GF-D8 (cell line): ENCODE measurements at places on chromosomes 16 and 17.
A peak's percentile ranks its signal among the peaks of the same experiment; 100 is the strongest.

DNA sequence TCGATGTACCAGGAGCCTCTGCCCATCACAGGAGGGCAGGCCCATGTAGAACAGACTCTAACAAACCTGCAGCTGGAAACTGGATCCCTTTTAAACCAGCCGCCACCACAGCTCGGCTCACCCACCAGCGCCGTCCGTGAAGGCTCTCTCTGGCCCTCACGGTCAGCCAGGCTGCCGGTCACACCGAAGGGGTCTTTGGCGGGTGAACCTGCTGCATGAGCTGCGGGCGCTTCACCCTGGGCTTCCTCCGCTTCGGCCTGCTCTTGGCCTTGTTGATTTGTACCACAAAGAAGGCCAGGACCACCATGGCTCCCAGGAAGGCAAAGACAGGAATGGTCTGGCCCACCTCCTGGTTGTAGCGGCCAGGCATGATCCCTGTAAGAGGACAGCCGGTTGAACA lies 11.7 kb upstream of the SLC38A8 start:
- DNase-seq = no peak

DNA sequence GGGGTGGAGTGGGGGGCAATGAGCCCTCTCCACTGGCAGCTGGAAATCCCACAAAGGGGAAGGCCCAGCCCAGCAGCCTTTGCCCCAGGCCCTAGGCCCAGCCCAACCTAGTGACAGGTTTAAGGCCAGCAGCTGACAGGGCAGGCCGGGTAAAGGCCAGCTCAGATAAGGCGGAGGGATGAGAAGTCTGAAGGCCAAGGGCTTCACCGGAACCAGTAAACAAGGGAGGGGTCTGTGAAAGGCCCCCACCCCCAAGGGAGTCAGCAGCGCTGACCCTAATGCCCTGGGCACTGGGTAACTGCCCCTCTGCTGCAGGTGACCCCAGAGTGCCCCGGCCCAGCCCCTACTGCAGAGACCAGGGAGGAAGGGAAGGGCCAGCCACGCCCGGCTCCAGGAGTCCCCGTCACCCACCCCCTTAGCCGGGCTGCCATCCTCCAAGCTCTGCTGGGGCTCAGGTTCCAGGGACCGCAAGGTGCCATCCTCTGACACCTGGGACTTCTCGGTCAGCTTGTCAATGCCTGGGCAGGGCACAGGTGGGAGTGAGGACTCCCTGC lies 17.5 kb downstream of the OTOP3 start:
- DNase-seq = no peak

DNA sequence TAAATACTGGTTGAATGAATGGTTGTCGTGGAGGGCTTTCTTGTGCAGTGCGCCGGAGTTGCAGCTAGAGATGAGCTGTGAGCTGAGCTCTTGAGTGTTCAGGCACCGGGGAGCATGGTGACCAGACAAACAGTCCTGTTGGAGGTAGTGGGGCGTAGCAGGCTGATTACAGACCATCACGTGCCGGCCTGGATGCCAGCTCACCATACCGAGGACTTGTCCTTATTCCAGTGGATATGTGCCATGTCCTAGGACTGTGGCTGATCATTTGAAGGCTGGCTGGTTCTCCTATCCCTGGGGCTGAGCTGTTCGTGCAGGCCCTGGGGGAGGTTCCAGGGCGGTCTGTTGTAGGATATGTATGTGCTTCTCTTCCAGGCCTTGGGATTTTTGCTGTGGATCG lies 60.0 kb downstream of the ABCC1 start:
- DNase-seq = no peak

DNA sequence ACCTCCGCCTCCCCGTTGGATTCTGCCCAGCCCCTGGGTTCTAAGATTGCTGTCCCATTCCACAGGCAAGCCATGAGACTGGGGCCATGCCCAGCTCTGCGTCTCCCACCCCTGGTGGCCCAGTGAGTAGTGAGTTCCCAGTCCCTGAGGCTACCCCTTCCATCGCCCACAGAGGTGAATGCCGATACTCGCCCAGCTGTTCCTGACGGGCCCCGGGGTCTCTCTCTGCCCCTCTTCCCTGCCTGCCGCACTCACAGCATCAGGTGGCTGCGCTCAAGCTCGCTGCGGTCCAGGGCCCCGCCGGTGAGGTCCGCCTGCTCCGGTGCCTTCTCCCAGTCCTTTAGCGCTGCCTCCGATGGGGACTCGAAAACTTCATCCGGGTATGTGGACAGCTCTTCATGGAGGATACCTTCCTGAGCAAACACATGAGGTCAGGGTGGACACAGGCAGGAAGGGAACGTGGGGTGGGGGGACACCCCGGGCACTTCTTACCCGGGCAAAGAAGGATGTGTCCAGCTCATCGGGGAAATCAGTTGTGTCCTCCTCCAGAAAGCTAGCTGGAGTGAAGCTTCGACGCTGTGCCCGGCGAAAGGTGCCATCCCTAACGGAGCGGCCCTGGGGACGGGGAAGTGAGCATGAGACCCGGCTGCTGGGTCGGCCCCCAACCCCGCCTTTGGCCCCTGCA lies 8.8 kb downstream of the SNRNP25 start:
- DNase-seq = no peak

GRCh38 chr17:75194879-75195278 lies 10.6 kb upstream of the NUP85 start:
- DNase-seq = no peak

- DNase-seq = no peak
Measured at GRCh38 chr16:6732166-6732565, 600.5 kb upstream of the RBFOX1 start.

DNA sequence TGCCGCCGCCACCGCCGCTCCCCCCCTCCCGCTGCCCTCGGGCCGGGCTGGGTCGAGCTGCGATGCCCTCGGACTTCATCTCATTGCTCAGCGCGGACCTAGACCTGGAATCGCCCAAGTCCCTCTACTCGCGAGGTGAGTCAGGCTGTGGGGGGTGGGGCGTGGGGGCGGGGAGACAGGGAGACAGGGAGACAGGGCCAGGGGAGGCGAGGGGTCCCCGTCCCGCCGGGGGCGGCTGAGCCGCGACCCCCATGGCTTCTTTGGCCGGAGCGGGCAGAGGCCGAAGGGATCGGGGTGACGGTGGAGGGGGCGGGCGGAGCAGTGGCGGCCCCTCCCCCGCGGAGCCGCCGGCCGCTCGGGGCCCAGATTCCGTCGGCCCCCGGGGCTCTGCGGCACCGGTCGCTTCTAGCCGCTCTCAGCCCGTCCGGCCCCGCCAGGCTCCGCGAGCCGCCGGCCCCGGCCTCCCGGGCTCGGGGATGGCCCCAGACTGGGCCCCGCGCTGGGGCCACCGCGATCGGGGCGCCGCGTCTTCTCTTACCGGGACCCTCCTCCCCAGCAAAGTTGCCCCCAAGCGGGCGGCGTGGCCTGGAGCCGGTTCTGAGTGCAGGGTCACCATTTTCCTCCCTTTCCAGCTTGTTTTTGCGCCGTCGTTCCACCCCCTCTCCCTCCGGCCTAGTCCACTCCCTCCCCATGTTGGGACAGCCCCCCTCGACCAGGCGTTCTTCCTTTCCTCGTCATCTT lies 644 bp downstream of the NFAT5 start:
- DNase-seq = no peak

DNA sequence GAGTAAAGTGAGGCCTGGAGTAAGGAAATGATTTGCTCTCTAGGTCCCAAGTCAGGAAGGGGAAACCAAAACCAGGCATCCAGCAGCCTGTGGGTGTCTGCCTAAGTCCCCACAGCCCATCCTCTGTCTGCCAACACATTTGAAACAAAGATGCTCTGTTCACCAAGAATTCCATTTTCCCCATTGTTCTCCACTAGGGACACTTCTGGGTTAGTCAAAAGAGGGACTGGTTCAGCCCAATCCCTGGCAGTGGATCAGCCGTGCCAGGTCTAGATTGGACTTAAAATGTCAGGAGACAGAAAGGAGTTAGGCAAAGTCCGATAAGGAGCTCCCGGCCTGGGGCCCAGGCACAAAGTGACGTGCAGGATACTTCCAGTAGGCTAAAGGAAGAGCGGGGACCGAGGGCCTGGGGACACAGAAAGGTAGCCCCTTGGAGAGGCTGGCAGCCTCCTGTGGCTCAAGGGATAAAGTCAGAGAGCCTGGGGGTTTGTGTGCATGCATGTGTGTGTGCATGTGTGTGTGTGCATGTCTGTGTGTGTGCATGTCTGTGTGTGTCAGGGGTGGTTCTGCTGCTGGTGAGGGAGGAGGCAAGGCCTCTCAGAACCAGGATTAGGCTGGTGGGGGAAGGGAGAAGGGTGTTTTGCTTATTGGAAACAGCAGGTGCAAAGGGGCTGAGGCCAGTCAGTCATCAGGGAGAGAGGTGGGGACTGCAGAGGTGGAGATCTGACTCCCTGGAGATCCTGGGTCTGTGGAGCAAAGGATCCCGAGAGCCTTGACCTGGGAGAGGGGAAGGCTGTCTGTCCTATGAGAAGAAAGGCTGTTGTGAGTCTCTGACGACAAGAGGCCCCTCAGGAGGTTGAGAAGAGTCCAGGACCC lies 41.7 kb upstream of the IL34 start:
- DNase-seq = no peak

GRCh38 chr17:65509032-65509431 lies 52.4 kb downstream of the AXIN2 start:
- DNase-seq = no peak

DNA sequence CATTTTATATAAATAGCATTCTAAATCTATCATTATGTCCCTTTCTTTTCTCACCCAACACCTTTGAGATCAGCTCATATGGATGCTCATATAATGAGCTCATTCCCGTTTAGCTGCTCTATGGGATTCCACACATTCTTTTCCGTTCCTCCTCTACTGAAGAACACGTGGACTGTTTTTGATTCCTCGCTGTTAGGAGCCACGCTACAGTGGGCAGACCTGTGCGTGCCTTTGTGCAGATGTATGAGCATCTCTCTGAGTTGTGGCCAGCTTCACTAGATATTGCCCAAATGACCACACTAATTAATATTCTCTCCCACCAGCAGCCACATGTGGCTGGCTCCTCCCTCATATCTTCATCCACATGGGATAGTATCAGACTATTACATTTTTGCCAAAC lies 6.0 kb upstream of the TNFRSF13B start:
- DNase-seq = no peak

GRCh38 chr17:41786227-41787020 lies at the start of gene JUP:
JUP (minus strand) TSS chr17:41786711; CDS start chr17:41771854, 14,857 bp downstream.
- no peak for DNase-seq

- DNase-seq = no peak
Measured at GRCh38 chr16:29699324-29700219, 20.6 kb downstream of the QPRT start.

DNA sequence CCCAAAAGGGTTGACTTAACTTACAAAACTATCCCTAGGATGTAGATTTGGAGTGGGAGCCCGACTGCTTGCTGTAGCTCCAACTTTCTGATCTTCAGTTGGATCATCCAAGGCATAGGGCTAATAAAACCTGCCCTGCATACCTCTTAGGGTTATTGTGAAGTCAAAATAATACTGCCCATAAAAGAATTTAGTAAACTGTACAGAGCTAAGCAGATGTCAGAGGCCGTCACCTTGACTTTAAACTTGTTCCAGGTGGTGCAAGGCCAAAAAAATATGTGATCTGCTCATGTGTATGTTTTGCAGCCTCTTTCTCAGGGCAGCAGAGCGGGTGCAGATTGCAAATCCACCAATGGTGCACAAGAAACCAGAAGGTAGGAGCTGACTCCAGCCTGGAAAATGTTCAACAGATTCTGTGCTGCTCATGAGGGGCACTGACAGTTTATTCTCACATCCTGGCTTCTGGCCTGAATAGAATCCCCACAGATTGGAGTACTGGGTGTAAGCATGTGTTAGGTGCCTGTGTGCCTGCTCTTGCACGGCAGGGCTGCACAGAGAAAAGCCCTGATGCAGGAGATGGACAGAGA lies 180.7 kb downstream of the MAP2K4 start:
- DNase-seq = no peak

DNA sequence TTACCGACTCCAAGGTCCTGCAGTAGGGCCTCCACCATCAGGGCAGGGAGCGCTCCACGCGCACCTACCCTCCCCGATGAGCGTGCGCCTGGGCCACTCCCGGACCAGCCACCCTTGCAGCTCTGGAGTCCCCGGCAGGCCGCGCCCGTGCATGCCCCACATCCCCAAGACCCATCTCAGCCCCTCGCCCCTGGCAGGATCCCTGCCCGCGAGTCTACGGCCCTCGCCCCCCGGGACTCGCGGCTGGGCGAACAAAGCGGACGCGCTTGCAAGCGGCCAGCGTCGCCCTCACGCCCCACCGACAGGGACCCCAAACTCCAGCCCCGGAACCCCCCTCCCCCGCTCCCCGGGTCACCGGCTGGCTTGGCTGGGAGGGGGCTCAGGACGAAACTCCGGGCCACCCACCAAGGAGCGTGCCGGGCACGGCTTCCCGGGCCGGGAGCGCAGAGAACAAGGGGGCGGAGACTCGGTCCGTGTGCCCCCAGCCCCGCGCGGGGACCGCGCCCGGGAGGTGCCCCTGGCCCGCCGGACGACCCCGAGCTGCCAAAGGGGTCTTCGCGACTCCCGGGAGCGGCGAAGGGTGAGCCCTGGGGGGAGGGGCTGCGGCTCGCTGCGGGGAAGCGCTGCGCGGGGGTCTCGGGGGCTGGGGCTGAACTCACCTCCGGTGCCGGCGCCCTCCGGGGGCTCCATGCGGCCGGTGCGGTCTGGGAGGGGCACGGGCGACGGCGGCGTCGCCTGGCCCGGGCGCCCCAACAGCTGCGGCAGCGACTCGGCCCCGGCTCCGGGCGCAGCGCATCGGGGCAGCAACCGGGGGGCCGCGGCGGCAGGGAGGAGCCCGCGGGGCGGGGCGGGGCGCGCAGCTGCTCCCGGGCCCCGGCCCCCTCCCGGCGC lies at the start of gene DBNDD1:
TSS of gene DBNDD1 (minus strand) at position 805 of the 891 bp plus-strand sequence. CDS start at position 690, 115 bp downstream.
- DNase-seq = no peak

DNA sequence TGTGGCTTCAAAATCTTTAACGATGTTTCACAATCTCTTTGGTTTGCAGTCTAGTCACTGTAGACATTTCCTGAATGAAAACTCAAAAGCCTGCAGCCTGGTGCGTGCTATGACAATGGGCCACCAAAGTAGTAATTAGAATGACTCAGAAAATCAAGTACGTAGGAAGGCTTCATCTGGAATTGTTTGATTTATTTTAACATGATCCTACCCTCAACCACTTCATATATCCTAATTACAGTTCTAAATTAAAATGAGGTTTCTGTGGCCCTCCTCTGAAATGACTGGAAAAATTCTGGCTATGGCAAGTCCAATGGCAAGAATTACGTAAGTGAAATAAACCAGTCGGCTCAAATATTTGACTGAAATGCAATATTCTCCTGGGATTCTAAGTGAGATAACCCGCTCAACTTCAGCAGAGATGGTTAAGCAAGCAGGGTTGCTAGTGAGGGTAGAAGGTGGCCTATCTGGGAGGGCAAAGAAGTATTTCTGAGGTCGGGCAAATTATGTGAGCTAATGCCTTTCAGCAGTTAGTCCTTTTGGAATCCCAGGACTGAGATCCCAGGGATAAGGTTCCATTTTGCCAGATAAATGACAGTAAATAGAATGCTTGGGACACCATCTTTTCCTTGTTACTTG lies 145.6 kb upstream of the MYOCD start:
- no peak for DNase-seq

- DNase-seq = peak; percentile 82
Measured at GRCh38 chr17:82457929-82458178, 687 bp upstream of the NARF start.
